ENCODE measurements at places on chromosomes 1 and 21.

DNA sequence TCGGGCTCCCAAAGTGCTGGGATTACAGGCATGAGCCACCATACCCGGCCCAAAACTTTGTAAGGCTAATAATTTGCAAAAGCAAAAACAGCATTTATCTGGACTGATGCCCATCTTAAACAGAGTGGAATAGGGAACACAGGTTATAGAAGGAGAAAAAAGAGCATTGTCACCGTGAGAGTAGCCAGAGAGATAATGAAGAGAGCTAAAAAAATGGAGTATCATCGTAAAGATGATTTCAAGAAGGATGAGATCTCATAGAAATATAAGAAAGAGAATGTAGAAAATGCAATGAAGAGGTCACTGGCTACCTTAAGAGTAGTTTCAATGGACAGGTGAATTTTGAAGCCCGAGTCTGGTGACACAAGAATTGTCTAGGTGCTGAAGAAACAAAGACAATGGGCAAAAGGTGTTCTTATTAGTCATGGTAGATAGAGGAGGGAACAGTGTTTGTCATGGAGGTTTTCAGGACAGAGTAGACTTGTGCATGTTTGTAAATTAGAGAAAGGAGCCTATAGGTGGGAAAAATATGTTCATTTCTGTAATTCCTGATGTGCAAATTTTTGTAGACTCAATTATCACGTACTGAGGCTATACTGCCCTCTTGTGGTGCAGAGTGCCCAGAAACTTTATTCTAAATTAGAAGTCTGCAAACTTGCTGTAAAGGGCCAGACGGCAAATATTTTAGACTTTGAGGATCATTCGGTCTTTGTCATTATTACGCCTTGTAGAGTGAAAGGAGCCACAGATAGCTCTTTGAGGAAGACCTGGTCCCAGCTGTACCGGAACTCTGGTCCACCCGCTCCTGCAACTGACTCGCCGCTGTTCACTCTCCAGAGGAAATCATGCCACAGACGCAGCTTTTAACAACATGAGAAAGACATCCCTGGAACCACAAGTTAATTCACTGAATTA, 8.1 kb upstream of the TMEM183A start:
- peak; percentile 61 for DNase-seq

DNA sequence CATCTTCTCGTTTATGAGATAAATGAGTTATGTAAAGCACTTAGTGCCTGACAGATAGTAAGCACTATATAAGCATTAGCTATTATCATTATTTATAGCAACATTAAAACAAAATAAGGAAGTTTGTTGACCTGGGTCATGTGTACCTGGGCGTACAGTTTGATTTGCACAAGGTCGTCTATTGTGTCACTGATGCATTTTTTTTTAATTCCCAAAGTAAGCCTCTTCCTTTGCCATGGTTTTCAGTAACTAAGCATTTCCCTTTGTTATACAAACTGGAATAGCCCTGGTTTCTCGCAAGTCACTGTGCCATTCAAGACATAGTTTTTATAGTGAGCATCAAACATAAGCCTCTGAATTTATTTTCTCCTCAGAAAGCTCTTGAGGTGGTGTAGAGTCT, 72.2 kb downstream of the CACHD1 start:
- no peak for DNase-seq

GRCh38 chr21:46304955-46305354, 18.7 kb downstream of the C21orf58 start:
- no peak for DNase-seq

GRCh38 chr1:117388328-117388727, 21.1 kb downstream of the MAN1A2 start:
- DNase-seq, result no peak

DNA sequence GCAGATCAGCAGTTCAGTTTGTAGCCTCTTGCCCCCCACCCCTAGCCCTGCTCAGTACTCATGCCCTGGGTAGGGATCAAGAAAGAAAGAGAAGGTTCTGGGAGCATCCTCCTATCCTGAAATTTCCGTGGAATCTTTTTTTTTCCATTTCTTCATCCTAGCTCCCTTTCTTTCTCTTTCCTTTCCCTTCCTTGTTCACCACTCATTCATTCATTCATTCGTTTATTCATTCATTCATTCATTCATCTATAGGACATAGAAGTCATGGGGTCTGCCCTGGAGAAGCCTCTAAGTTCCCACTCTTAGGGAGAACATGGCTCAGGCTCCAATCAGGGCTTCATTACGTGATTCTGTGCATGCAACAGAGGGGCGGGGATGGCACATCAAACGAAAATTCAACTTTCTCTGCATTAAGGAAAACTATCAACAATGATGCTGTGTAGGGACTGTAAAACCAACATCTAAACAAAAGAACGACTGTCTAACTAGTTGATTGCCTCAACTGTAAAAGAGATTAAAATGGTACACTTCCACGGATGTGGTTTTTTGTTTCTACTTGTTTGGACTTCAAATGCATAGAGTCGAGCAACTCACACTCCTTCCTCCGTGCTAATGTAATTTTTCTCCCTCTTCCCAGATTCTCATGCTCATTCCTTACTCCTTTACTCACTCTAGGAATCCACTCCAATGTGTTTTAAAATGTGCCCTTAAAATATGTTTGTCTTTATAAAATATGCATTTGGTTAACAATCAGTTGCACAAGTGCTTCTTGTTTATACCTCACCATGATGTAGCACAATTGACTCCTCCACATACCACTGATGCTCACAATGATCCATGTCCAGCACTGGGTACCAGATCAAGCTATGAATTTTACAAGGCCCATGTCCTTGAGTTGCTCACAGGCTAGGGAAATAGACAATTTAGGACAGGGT, 101.2 kb upstream of the SLC2A1 start:
- no peak for DNase-seq

DNA sequence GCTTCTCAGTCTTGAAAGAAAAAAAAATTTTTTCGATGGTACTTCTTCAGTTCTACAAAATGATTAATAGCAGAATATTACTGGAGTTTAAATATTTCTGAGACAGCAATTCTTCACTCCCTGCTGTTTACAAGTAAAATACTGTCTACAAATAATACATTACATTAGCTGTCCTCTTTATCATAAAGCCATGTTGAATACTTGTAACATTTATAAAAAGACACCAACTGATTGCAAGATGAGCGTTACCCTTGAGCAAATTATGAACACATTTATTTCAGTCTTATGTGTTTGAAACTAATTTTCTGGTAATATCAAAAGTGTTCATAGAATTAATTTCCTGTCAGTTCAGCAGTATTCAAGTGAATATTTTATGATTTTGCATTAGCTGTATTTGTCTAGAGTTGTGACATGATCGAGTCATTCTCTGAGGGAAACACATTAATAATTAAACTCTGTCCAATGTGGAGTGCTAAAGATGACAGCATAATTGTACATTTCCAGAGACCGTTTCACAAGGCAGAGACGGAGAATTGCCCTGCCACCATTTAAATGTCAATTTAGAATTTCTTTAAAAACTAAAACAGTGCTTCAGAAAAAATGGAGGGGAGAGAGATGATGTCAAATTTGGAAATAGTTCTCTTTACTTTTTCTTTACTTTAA, 1359.0 kb upstream of the ADGRL4 start:
- DNase-seq, result no peak

DNA sequence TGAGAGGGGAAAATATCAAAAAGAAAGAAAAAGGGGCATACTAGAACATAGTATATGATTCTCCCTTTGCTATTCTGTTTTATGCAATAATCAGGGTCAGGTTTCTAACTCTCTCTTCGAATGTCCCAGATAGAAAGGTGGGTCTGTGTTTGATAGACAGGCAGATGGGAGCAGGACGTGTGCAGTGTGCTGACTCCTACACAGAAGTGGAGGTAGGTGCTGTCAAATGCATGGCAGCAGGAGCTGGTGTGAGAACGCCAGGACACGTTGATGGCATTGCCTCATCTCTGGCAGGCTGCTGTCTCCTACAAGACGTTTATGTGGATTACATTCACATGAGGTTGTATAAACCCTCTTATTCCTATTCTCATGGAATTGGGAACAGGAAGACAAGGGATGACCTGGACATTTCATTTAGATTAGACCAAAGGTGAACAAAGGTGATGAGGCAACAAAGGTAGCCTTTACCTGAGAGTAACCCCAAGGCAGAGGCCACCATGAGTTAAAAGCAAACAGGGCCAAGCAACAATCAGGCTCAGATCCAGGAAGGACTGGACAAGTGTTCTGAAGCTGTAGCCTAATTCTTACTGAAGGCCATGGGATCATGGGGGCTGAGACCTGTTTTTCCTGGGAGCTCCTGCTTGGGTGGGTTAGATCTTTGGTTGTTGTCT, 37.8 kb downstream of the KCNK1 start:
- no peak for DNase-seq

GRCh38 chr1:21289700-21290545, at the start of gene ECE1:
TSS of gene ECE1 (minus strand) at chr1:21290463. CDS start at chr1:21290414, 49 bp downstream.
- no peak for DNase-seq

GRCh38 chr21:16568244-16568643, 838.5 kb downstream of the USP25 start:
- no peak for DNase-seq
